ENCODE measurements at places on chromosomes 12 and 14. TPM values are rescaled to one million over a fixed set of nuclear protein-coding genes. Genes with fewer than 3 reads are reported as not detected.

DNA sequence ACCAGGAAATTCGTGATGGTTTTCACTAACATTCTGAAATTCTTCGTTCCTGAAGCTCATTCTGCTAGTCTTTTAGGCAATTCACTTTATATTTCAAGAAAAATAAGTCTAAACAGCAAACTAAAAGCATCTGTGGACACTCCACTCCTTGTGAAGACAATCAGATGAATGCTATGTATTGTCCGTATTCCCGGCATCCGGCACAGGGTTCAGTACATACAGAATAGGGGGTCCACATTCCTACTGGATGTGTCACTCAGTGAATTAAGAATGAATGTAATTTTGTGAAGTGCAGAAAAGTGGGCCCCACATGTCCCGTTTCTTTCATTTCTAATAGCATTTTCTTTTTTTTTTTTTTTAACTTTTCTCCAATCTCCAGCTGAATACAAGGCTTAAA, 241.3 kb downstream of the GRIN2B start:
- H3K4me3 ChIP-seq, result no peak overlapping the region
- no peak overlapping the region for H3K27ac ChIP-seq
- H3K36me3 ChIP-seq, result no peaks in the 10 kb centered on the region

GRCh38 chr12:84994426-84994825, 41.7 kb downstream of the TSPAN19 start:
- peaks cover 10% of the 10 kb centered on the region for H3K4me1 ChIP-seq
- H3K27me3 ChIP-seq, result no peaks in the 10 kb centered on the region
- no peak overlapping the region for H3K27ac ChIP-seq
- DNase-seq, result peak; percentile 11
- H3K4me3 ChIP-seq, result no peak overlapping the region
- no peaks in the 10 kb centered on the region for H3K36me3 ChIP-seq

DNA sequence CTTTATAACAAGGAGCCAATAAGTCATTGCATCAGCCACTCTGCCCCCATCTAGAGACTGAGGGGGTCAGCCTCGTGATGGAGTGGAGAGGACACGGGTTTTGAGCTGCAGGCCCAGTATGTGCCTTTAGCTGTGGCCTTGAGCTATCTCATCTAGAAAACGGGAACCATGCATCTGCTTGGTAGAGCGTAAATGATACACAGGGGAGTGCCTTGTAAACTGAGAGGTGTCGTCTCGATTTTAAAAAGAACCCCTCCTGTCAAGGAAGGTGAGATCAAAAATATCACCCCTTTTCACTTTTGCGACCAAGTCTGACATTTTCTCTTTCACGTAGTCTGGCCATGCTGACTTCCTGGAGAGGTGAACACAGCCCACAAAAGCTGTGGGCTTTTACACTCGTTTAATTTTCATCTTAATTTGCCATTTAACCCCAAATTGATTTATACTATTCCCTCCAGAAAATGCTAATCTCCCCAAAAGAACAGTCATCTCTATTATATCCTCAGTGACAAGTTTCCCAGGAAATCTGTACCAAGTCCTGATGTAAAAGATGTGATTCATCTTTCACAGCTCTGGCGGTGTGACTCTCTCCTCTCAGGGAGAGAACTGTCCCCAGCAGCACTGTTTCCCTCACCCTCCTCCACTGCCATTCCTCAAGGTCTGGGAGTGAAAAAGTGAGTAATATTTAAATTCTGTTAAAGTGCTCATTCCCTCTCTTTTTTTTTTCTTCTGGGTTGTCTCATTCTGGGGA, 30.6 kb downstream of the VCPKMT start:
- H3K4me3 ChIP-seq, result no peak overlapping the region
- DNase-seq, result peak; percentile 77
- peaks cover 13% of the 10 kb centered on the region for H3K4me1 ChIP-seq
- H3K36me3 ChIP-seq, result no peaks in the 10 kb centered on the region

GRCh38 chr14:55706365-55706684, 126.3 kb downstream of the KTN1 start:
- DNase-seq, result no peak
- H3K27ac ChIP-seq, result no peak overlapping the region
- no peaks in the 10 kb centered on the region for H3K27me3 ChIP-seq
- no peak overlapping the region for H3K4me3 ChIP-seq
- H3K4me1 ChIP-seq, result peaks cover 4% of the 10 kb centered on the region

PTCSC3 gene
- total RNA-seq, result not detected

JAG2 gene
- total RNA-seq, result 0.18 TPM

AGAP2 gene
- 0.28 TPM for total RNA-seq

PLEKHG7 gene
- total RNA-seq, result under 0.01 TPM

NFE2 gene
- total RNA-seq, result 0.28 TPM

KRT74 gene
- total RNA-seq, result not detected

Measured in IMR-90 (cell line).